NCI-H1417 treated with DMSO at 0.1 percent for 48 hours (cell line): ENCODE measurements at places on chromosomes 2 and 18.

- no peak for DNase-seq
These were observed 33.8 kb upstream of the ACYP2 start for GRCh38 chr2:54081574-54081973.

DNA sequence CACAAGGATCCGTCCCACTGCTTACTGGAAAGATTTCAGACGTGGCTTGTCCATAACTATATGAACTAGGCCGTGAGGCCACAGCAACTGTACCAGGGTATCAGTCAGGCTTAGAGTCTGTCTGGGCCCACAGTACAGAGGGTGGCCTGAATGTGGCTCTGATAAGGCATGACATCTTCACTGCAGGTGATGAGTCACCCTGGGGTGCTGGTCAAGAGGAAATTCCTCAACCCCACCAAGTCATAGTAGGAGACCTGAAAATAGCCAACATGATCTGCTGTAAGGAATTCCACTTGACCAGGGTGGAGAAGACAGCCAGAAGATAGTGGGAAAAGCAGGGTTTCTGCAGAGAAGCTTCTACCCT lies 107.7 kb downstream of the INHBB start:
- DNase-seq = no peak

- DNase-seq = no peak
These were observed 62.6 kb downstream of the ETAA1 start for GRCh38 chr2:67459761-67460160.

DNA sequence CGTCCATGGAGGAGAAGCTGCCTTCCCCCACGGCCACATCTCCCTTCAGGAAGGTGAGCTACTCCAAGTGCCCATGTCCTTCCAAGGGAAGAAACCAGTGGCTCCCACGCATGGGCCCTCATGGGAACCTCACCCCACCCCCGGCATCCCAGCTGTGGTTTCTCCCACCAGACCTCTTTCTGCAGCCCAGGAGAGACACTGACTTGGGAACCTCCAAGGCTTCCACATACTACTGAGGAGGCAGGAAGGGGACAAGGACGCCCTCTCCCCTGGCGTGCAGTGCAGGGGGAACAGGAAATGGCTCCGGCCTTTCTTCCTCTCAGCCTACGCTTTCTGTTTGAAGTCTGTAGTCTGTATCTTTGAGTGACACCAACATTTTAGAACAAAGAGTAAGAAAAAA lies 104.5 kb upstream of the EPC2 start:
- DNase-seq = no peak

GRCh38 chr2:197332641-197333040 lies 22.1 kb upstream of the ANKRD44 start:
- no peak for DNase-seq
